ENCODE measurements at places on chromosomes 12 and 14. TPM values are rescaled to one million over a fixed set of nuclear protein-coding genes. Genes with fewer than 3 reads are reported as not detected.

The OXA1L gene
- 136 TPM for total RNA-seq

The LRRC74A gene
- total RNA-seq: not detected

The OSGEP gene
- 57.4 TPM for total RNA-seq

The ANKRD33 gene
- not detected for total RNA-seq

The P3H3 gene
- total RNA-seq: 9.1 TPM

The P2RX2 gene
- total RNA-seq: not detected

The CREBL2 gene
- total RNA-seq: 34.1 TPM

The TROAP gene
- total RNA-seq: 1.9 TPM

The TAS2R9 gene
- total RNA-seq: not detected

The SLC6A15 gene
- not detected for total RNA-seq

DNA sequence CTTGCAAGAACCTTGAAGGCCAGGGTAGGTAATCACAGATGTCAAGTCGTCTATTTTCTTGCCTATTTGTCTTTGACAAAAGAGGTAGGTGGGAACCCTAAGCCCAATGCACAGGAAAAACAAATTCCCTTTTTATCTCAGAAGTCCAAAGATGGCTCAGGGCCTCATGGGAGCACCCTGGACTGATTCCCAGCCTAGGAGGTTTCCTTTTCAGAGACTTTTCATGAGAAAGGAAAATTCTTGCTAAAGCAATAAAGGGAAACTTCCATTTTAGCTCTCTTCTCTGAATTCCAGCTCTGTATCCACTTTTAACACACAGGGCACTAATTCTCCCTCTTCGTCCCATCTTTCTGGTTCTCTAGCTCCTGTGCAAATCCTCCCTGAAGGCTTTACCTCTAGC is 1.2 kb downstream of the ZNF641 start:
- peaks cover 16% of the 10 kb centered on the region for H3K4me1 ChIP-seq
- DNase-seq: no peak
- no peaks in the 10 kb centered on the region for H3K27me3 ChIP-seq
- H3K36me3 ChIP-seq: no peaks in the 10 kb centered on the region

- peaks cover 61% of the 10 kb centered on the region for H3K4me1 ChIP-seq
- peak overlapping the region; percentile 4 for H3K4me3 ChIP-seq
- H3K27me3 ChIP-seq: no peaks in the 10 kb centered on the region
Measured at GRCh38 chr12:47207829-47208248, 128.1 kb upstream of the AMIGO2 start.

GRCh38 chr12:112182499-112182898 is 57.1 kb downstream of the TRAFD1 start:
- DNase-seq: no peak
- no peaks in the 10 kb centered on the region for H3K4me1 ChIP-seq
- no peak overlapping the region for H3K4me3 ChIP-seq
- H3K36me3 ChIP-seq: peaks cover 37% of the 10 kb centered on the region

- no peaks in the 10 kb centered on the region for H3K36me3 ChIP-seq
- H3K27ac ChIP-seq: no peak overlapping the region
- H3K4me3 ChIP-seq: no peak overlapping the region
- no peak for DNase-seq
- H3K4me1 ChIP-seq: no peaks in the 10 kb centered on the region
Measured at GRCh38 chr12:95182868-95183415, 34.3 kb downstream of the FGD6 start.

- H3K4me1 ChIP-seq: no peaks in the 10 kb centered on the region
- no peaks in the 10 kb centered on the region for H3K36me3 ChIP-seq
- DNase-seq: no peak
- no peak overlapping the region for H3K4me3 ChIP-seq
- H3K27ac ChIP-seq: no peak overlapping the region
- no peaks in the 10 kb centered on the region for H3K27me3 ChIP-seq
Measured at GRCh38 chr12:115885040-115885690, 392.3 kb downstream of the MED13L start.

DNA sequence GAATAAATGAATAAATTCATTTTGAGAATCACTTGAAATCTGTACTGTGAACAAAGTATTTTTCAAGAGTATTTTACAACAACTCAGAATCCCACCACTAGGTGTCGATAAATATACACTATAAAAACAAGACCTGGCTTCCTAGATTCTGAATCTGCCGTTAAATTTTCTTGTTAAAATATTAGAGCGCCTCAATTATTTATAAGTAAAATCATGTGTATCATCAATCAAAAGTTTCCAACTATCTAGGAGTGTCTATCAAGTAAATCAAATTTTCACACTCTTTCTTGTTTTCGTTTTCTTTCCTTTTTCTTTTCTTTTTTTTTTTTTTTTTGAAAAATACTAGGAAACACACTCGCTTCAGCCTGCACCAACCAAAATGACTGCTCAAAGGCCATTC is 179.2 kb upstream of the DCN start:
- H3K36me3 ChIP-seq: no peaks in the 10 kb centered on the region
- DNase-seq: no peak
- no peak overlapping the region for H3K4me3 ChIP-seq
- H3K27me3 ChIP-seq: no peaks in the 10 kb centered on the region
- H3K27ac ChIP-seq: no peak overlapping the region
- H3K4me1 ChIP-seq: no peaks in the 10 kb centered on the region

GRCh38 chr12:55681142-55682077 is 26.3 kb downstream of the ITGA7 start:
- H3K36me3 ChIP-seq: no peaks in the 10 kb centered on the region
- no peak for DNase-seq
- H3K27ac ChIP-seq: no peak overlapping the region
- no peak overlapping the region for H3K4me3 ChIP-seq

DNA sequence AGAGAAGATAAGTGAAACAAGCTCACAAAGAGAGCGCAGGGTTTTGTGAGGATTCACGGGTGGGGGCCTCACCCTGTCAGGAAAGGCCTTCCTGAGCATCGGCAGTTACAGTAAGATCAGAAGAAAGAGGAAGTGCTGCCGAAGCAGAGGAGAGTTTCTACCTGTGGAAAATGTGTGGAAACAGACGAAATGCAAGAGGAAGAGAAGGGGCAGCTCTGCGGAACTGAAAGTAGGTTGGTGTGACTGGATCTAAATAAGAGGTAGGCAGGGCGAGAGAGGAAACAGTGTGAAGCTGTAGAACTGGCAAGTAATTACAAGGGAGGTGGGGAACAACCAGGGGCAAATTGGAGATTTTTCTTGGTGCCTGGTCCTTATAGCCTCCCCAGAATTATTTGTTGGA is 2.6 kb downstream of the GPR68 start:
- H3K4me1 ChIP-seq: peaks cover 85% of the 10 kb centered on the region
- H3K4me3 ChIP-seq: peak overlapping the region; percentile 44
- DNase-seq: no peak
- H3K36me3 ChIP-seq: peaks cover 3% of the 10 kb centered on the region
- H3K27me3 ChIP-seq: no peaks in the 10 kb centered on the region

DNA sequence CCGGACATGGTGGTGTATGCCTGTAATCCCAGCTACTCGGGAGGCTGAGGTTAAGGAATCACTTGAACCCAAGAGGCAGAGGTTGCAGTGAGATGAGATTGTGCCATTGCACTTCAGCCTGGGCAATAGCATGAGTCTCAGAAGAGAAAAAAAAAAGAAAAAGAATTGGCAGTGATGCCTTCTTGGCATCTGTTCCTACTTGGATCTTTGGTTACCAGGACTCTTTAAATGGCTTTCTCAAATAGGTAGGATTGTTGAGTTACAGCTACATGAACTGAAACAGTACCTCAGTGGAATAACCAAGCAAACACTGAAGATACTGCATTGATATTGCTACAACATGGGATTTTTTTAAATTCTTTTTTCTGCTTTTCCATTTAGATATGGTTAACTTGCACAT is 136.8 kb downstream of the SAMD4A start:
- no peaks in the 10 kb centered on the region for H3K36me3 ChIP-seq
- H3K4me3 ChIP-seq: no peak overlapping the region
- no peaks in the 10 kb centered on the region for H3K4me1 ChIP-seq
- no peak overlapping the region for H3K27ac ChIP-seq
- no peaks in the 10 kb centered on the region for H3K27me3 ChIP-seq

- no peaks in the 10 kb centered on the region for H3K4me1 ChIP-seq
- H3K4me3 ChIP-seq: no peak overlapping the region
- no peak for DNase-seq
Measured at GRCh38 chr12:72790273-72790672, 518.1 kb downstream of the TRHDE start.

DNA sequence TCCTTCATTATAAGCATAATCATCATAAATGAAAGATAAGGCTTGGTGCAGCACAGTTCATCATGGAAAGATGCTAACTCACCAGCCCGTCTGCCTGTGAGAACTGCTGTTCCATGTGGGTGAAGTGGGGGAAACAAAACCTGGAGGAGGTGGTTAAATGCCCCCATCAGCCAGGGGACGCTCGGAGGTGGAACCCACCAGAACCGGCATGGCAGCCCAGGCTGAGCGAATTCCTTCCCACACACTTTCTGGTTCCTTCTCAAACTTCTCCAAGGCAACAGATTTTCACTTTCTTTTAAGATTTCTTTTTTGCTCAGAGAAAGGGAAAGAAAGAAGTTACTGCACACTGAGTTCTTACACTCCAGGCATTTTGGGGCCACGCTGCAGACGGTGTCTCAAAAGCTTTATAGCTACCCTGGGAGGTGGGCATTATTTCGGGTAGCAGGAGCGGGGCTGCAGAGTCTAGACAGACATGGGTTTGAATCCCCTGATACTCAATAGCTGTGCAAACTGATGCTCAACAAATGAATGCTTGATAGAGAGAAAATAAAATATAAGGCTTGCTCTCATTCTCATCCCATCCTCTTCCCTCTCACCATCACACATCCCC is 190.7 kb downstream of the BCL11B start:
- no peak overlapping the region for H3K4me3 ChIP-seq
- no peak for DNase-seq
- no peak overlapping the region for H3K27ac ChIP-seq
- H3K36me3 ChIP-seq: no peaks in the 10 kb centered on the region

- no peak overlapping the region for H3K27ac ChIP-seq
- no peak overlapping the region for H3K4me3 ChIP-seq
- H3K36me3 ChIP-seq: no peaks in the 10 kb centered on the region
- DNase-seq: no peak
- peaks cover 6% of the 10 kb centered on the region for H3K27me3 ChIP-seq
Measured at GRCh38 chr12:51661836-51662235, 70.8 kb downstream of the SCN8A start.

DNA sequence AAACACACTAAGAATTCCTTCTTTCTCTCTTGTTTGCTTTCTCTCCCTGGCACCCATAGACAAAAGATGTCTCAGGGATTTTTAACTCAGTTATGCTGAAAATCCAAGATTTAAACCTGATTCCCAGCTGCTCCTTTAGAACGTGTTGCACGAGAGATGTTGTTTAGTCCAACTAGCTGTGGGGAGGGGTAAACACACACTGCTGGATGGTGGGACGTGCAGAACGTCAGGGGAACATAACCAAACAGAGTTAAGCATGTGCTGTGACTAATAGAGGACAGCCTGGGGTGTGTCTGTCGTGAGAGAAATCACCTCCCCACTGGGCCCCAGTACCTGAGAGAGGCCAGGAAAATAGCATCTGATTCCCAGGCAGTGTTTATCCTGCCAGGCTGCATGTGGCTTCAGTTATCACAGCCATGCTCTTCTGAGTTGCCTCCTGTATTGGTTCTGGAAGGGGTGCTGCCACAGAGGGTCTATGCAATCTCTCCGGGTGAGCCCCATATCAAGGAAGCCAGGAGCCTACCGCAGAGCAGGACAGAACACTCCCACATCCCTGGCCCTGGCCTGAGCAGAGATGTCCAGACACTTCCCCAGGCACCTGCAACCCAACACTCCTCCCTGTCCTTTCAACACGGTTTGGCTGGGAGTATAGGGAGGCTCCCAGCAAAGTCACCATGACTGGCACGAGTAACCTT is 112.7 kb upstream of the EGLN3 start:
- no peak for DNase-seq
- no peak overlapping the region for H3K27ac ChIP-seq
- H3K4me1 ChIP-seq: peaks cover 12% of the 10 kb centered on the region
- no peaks in the 10 kb centered on the region for H3K27me3 ChIP-seq

- H3K27ac ChIP-seq: no peak overlapping the region
- no peak overlapping the region for H3K4me3 ChIP-seq
- DNase-seq: no peak
- no peaks in the 10 kb centered on the region for H3K36me3 ChIP-seq
- no peaks in the 10 kb centered on the region for H3K27me3 ChIP-seq
- no peaks in the 10 kb centered on the region for H3K4me1 ChIP-seq
Measured at GRCh38 chr12:128684352-128684751, 139.4 kb downstream of the SLC15A4 start.

- H3K4me1 ChIP-seq: peaks cover 3% of the 10 kb centered on the region
- H3K36me3 ChIP-seq: no peaks in the 10 kb centered on the region
- no peak overlapping the region for H3K27ac ChIP-seq
Measured at GRCh38 chr14:93050761-93051160, 65.0 kb downstream of the ITPK1 start.

DNA sequence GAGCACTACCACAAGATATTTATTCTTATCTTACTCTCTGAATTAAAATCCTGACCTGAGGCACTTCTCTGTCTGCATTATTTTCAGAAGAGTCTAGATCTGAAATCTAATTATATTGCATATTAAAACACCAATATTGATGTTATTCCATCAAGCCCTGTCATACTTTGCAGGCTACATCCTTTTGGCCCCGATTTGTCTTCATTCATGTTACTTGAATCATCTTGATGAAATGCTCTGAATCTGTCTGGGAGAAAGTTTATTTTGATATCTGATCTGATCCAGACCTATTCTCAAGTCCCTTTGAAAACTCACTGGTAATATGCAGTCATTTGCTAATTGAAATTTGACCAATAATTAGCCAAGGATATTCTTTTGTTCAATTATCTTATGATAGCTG is 79.9 kb downstream of the BBS10 start:
- no peaks in the 10 kb centered on the region for H3K36me3 ChIP-seq
- no peak overlapping the region for H3K4me3 ChIP-seq
- H3K27ac ChIP-seq: no peak overlapping the region
- no peak for DNase-seq

GRCh38 chr12:124917135-124917840 is 2.8 kb upstream of the UBC start:
- no peaks in the 10 kb centered on the region for H3K27me3 ChIP-seq
- peaks cover 9% of the 10 kb centered on the region for H3K36me3 ChIP-seq
- peaks cover 57% of the 10 kb centered on the region for H3K4me1 ChIP-seq
- peak overlapping the region; percentile 91 for H3K27ac ChIP-seq
- DNase-seq: peak; percentile 89

GRCh38 chr14:74945852-74946658 is 9.3 kb downstream of the PGF start:
- H3K4me3 ChIP-seq: no peak overlapping the region
- no peak overlapping the region for H3K27ac ChIP-seq
- DNase-seq: peak; percentile 69

DNA sequence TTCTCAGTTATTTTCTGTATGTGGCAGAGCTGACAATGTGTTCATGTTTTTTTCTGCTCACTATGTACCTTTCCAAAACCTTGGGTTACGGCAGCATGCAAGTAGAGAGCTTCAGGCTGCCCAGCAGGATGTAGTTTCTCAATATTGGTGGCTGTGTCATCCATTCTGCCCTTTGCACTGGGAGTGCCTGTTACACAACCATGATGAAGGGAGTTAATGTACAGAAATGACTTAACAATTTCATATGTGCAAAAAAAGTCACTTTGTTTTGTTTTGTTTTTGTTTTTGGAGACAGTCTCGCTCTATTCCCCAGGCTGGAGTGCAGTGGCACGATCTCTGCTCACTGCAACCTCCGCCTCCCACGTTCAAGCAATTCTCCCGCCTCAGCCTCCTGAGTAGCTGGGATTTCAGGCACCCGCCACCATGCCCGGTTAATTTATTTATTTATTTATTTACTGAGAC is 6.1 kb upstream of the CNIH1 start:
- H3K27me3 ChIP-seq: peaks cover 2% of the 10 kb centered on the region
- no peak for DNase-seq
- no peak overlapping the region for H3K4me3 ChIP-seq
- H3K27ac ChIP-seq: no peak overlapping the region
- no peaks in the 10 kb centered on the region for H3K36me3 ChIP-seq
